Naive B cell (primary cell): ENCODE measurements at places on chromosomes 6 and 20. TPM values are rescaled to one million over a fixed set of nuclear protein-coding genes. Genes with fewer than 3 reads are reported as not detected.

CEBPB gene
- polyA plus RNA-seq, result 15.6 TPM

GABRR1 gene
- polyA plus RNA-seq, result not detected

DDX43 gene
- polyA plus RNA-seq, result 0.41 TPM

GRIK2 gene
- not detected for polyA plus RNA-seq

SIM1 gene
- not detected for polyA plus RNA-seq

- no peak overlapping the region for H3K4me3 ChIP-seq
- H3K4me1 ChIP-seq, result no peaks in the 10 kb centered on the region
- H3K36me3 ChIP-seq, result no peaks in the 10 kb centered on the region
- H3K27ac ChIP-seq, result no peak overlapping the region
Observed at GRCh38 chr6:12760226-12760625, 43.7 kb downstream of the PHACTR1 start.

DNA sequence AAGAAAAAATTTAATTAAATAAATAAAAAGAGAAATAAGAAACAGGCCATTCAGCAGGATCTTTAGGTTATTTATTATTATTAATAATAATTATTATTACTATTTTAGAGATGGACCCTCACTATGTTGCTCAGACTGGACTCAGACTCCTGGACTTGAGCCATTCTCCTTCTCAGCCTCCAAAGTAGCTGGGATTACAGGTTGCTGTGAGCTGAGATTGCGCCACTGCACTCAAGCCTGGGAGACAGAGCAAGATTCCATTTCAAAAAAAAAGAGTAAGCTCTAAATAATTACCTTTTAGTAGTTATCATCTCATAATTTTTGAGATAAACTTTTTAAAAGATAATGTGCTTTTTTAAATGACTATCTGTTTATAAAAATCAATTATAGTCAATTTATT is 1102.8 kb upstream of the GJE1 start:
- no peaks in the 10 kb centered on the region for H3K4me1 ChIP-seq
- no peak overlapping the region for H3K4me3 ChIP-seq
- no peaks in the 10 kb centered on the region for H3K36me3 ChIP-seq
- H3K27ac ChIP-seq, result no peak overlapping the region
- no peak for DNase-seq

DNA sequence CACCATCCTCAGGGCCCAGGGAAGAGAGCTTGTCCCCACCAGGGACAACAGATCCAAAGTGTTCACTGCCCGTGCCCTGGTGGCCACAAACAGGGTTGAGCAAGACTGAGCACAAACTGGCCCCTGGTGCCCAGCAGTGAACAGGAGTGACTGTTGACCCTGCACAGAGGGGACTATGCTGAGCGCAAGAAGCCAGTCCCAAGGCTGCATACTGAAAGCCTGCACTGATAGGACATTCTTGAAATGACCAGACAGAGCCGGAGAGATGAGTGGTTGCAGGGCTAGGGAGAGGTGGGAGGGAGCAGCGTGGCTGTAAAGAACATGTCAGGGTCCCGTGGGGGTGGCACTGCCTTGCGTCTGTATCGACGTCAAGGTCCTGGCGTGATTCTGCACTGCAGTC is 2.9 kb upstream of the FNDC11 start:
- H3K4me1 ChIP-seq, result peaks cover 33% of the 10 kb centered on the region
- H3K36me3 ChIP-seq, result no peaks in the 10 kb centered on the region
- no peak overlapping the region for H3K4me3 ChIP-seq
- no peaks in the 10 kb centered on the region for H3K27me3 ChIP-seq
- DNase-seq, result no peak

- H3K27me3 ChIP-seq, result no peaks in the 10 kb centered on the region
- DNase-seq, result no peak
- H3K4me3 ChIP-seq, result no peak overlapping the region
Observed at GRCh38 chr20:60785785-60786184, 466.3 kb upstream of the CDH4 start.

DNA sequence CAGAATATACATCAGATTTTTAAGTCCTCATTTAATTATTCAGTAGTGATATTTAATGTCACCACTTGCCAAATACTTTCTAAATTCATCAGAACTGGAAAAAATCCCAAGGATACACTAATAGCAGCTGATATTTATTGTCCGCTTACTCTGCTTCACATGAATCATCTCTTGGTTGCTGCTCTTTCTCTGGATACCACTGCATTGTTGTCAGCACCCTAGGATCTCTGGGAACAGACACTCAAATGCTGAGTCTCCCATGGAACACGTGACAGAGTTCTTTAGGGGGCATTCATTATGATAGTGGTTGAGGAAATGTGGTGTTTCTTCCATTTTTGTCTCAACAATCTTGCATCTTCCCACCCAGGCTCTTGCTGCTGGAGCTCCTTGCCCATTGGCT is 318.0 kb downstream of the RFPL4B start:
- no peaks in the 10 kb centered on the region for H3K36me3 ChIP-seq
- no peaks in the 10 kb centered on the region for H3K27me3 ChIP-seq
- H3K27ac ChIP-seq, result no peak overlapping the region
- H3K4me3 ChIP-seq, result no peak overlapping the region
- DNase-seq, result no peak

- no peak for DNase-seq
- no peaks in the 10 kb centered on the region for H3K27me3 ChIP-seq
- H3K4me1 ChIP-seq, result peaks cover 65% of the 10 kb centered on the region
- peak overlapping the region; percentile 97 for H3K27ac ChIP-seq
Observed at GRCh38 chr6:14211562-14211942, 94.0 kb downstream of the CD83 start.

- no peak overlapping the region for H3K27ac ChIP-seq
- peaks cover 22% of the 10 kb centered on the region for H3K36me3 ChIP-seq
- no peak for DNase-seq
- peaks cover 92% of the 10 kb centered on the region for H3K4me1 ChIP-seq
- H3K4me3 ChIP-seq, result no peak overlapping the region
Observed at GRCh38 chr20:38847840-38848239, 42.3 kb downstream of the PPP1R16B start.

- no peaks in the 10 kb centered on the region for H3K4me1 ChIP-seq
- H3K4me3 ChIP-seq, result no peak overlapping the region
- no peak overlapping the region for H3K27ac ChIP-seq
Observed at GRCh38 chr6:55473722-55474121, 105.3 kb downstream of the HMGCLL1 start.

- no peak overlapping the region for H3K4me3 ChIP-seq
- no peak overlapping the region for H3K27ac ChIP-seq
- H3K4me1 ChIP-seq, result no peaks in the 10 kb centered on the region
Observed at GRCh38 chr6:54135665-54136369, 24.6 kb downstream of the MLIP start.

GRCh38 chr6:52157301-52157941 is 28.8 kb upstream of the IL17A start:
- H3K4me1 ChIP-seq, result peaks cover 7% of the 10 kb centered on the region
- no peaks in the 10 kb centered on the region for H3K27me3 ChIP-seq
- H3K4me3 ChIP-seq, result no peak overlapping the region
- DNase-seq, result no peak
- no peaks in the 10 kb centered on the region for H3K36me3 ChIP-seq
- no peak overlapping the region for H3K27ac ChIP-seq

- peak overlapping the region; percentile 77 for H3K4me3 ChIP-seq
- peaks cover 73% of the 10 kb centered on the region for H3K4me1 ChIP-seq
- no peaks in the 10 kb centered on the region for H3K27me3 ChIP-seq
- H3K27ac ChIP-seq, result peak overlapping the region; percentile 97
- peak; percentile 36 for DNase-seq
Observed at GRCh38 chr20:44646641-44647274, 4.7 kb downstream of the ADA start.

- no peaks in the 10 kb centered on the region for H3K27me3 ChIP-seq
- no peak for DNase-seq
- H3K27ac ChIP-seq, result no peak overlapping the region
- no peak overlapping the region for H3K4me3 ChIP-seq
- H3K36me3 ChIP-seq, result no peaks in the 10 kb centered on the region
- H3K4me1 ChIP-seq, result no peaks in the 10 kb centered on the region
Observed at GRCh38 chr6:2102966-2103365, 142.4 kb downstream of the GMDS start.
